ENCODE measurements at places on chromosomes 5 and 9.

- DNase-seq, result no peak
Observed at GRCh38 chr9:109496218-109496617, 1.9 kb downstream of the PTPN3 start.

DNA sequence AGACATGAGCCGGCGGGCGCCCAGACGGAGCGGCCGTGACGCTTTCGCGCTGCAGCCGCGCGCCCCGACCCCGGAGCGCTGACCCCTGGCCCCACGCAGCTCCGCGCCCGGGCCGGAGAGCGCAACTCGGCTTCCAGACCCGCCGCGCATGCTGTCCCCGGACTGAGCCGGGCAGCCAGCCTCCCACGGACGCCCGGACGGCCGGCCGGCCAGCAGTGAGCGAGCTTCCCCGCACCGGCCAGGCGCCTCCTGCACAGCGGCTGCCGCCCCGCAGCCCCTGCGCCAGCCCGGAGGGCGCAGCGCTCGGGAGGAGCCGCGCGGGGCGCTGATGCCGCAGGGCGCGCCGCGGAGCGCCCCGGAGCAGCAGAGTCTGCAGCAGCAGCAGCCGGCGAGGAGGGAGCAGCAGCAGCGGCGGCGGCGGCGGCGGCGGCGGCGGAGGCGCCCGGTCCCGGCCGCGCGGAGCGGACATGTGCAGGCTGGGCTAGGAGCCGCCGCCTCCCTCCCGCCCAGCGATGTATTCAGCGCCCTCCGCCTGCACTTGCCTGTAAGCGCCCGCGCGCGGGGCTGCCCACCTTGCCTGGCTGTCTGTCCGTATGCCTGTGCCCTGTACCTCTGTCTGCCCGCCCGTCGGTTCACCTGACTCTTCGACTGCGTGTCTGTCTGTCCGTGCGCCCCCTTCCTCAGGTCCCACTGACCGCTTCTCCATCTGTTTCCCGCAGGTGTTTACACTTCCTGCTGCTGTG is 412 bp downstream of the FGF18 start:
- DNase-seq, result peak; percentile 57

- no peak for DNase-seq
Observed at GRCh38 chr5:68277431-68277830, 61.9 kb downstream of the PIK3R1 start.

DNA sequence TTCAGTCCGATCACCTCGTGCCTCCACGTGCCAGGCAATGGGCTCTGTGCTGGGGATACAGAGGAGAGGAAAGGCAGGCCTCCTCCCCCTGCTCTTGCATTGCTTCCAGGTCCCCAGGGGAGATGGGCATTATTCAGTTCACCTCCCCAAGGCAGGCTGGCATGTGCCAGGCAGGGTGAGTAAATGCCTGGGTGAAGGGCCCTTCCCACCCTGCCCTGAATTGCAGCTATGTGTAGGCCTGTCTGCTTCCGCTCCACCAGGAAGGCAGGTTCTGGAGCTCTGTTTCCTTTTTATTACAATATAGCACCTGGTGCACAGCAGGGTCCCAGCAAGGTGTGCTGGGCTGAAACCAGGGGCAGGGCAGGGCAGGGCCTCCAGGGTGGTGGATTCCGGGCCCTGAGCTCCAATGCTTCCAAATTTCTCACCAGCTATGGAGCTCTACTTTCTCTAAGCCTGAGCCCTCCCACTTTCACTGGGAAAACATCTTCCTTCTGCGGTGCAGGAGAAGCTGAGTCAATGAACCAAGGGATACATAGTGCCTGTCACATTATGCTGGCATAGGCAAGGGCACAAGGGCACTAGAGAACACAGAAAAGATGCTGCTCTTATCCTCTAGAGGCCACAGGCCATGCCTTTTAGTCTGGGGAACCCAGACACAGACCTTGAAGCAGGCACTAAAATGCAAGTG is 42.0 kb downstream of the SHB start:
- DNase-seq, result no peak

DNA sequence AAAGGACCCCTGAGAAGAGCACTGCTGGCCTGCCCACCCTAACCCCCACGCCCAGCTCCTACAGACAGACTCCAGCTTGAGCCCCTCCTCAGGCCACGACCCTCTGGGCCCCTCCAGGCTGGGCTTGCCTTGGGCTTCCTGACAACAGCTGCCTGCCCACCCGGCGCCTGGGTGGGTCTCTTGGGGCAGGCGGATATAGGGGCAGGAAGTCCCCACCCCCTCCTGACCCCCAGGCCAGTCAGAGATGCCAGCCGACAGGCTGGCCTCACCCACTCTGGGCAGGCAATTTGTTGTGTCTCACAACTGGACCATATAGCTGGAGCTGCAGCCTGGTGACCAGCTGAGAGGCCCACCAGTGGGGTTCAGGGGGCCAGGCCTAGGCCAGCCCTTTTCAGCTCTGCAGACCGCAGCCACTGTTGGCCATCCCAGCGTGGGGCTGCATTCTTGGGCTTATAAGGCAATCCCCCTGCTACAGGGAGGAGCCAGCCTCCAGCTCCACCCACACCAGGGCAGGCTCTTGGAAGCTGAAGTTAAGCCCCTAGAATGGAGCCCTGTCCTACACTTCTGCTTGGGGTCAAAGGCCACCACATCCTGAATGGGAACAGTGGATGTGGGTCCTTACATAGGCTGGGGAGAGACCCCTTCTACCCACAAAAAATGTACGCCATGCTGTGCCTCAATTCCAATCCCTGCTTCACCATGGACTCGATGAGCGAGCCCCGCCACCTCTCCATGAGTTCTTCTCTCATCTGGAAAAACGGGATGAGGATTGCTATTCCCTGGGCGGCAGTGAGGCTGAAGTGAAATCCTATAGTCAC is 2.0 kb downstream of the PDLIM7 start:
- DNase-seq, result peak; percentile 86

DNA sequence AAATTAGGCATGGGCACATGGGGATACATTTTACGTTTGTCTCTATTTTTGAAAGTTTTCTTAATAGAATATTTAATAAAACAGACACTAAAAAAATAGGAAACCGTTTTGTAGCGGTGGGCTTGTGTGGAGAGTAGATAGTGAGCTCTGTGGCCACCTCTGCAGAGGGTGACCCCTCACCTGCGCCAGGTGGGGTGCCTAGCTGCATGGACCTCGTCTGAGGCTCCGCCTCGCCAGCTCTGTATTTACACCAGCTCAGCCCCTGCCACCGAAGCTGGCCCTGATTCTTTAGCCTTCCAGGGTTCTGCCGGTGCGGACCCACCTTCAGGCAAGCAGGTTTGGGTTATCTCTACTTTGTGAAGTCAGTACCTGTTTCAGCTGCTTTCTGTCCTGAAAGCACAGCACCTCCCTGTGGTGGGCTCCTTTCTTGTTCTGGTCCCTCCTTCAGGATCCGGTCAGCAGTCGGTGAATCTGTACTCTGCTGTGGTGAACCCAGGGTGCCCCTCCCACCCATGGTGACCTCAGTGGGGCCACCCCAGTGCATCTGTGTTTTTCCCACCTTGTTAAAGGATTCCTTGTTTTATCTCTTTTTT is 105.2 kb upstream of the CACNA1B start:
- DNase-seq, result no peak

GRCh38 chr9:29928072-29928471 is 2354.8 kb upstream of the C9orf72 start:
- DNase-seq, result no peak

GRCh38 chr5:88889189-88890069 is 6.4 kb upstream of the MEF2C start:
- DNase-seq, result peak; percentile 72

DNA sequence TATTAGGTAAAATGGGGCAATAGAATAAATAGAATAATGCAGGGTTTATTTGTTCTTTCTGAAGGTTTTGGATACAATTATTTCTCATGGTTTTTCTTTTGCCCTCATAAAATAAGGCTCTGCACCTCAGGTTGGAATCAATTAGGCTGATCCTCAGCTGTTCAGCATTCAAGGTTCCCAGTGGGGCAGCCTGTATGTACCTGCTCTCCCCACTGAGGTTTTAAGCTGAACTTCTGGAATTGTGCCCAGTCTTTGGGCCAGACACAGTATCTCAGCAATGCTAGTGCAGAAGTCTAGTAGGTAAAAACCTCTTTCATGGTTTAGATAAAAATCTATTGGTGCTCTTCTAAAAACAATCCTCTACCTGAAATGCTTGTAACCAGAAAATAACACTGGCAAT is 98.0 kb downstream of the EDIL3 start:
- DNase-seq, result no peak

- DNase-seq, result no peak
Observed at GRCh38 chr5:56099346-56099745, 104.6 kb upstream of the IL6ST start.

GRCh38 chr5:39157701-39158100 is 61.7 kb downstream of the FYB1 start:
- DNase-seq, result no peak

DNA sequence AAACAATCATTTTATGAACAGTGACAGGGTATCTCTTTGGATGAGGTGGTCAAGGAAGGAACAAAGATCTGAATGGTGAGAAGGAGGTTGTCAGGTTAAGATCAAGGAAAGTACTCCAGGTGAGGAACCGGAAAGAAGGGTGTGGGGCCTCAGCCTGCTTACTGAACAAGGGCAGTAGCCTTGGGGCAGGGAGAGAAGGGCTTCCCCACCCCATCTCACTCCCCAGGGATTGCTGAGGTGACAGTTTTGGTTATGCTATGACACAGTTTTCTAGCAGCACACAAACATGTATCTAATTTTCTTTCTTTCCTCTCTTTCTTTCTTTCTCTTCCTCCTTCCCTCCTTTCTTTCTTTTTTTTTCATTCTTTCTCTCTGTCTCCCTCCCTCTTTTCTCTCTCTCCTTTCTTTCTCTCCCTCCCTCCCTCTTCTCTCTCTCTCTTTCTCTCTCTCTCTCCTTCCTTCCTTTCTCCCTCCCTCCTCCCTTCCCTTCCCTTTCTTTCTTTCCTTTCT is 4.1 kb upstream of the HDHD3 start:
- no peak for DNase-seq

- DNase-seq, result no peak
Observed at GRCh38 chr5:159854916-159855315, 61.4 kb upstream of the ADRA1B start.

- no peak for DNase-seq
Observed at GRCh38 chr5:93926831-93927620, 185.6 kb upstream of the POU5F2 start.

DNA sequence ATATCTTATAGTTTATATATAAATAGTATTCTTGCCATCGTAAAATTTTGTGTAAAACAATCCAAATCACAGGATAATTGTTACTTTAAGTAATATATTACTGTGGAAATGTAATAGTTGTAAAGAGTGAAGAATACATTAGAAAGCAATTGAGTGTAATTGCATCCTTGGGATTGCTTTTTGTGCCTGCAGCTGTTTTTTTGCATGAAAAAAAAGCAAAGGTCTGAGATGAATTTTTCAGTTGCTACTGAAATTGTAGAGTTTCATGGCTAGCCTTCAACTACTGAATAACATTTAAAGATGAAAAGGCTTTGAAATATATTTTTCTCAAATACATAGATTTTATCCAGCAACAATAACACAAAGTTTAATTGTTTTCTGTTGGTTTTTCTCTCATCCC is 232.0 kb upstream of the FAM174A start:
- no peak for DNase-seq

- no peak for DNase-seq
Observed at GRCh38 chr9:74333384-74334032, 163.6 kb upstream of the RORB start.

GRCh38 chr5:151028717-151029116 is 8.3 kb downstream of the GPX3 start:
- no peak for DNase-seq

- no peak for DNase-seq
Observed at GRCh38 chr5:174834081-174834480, 109.7 kb downstream of the MSX2 start.

DNA sequence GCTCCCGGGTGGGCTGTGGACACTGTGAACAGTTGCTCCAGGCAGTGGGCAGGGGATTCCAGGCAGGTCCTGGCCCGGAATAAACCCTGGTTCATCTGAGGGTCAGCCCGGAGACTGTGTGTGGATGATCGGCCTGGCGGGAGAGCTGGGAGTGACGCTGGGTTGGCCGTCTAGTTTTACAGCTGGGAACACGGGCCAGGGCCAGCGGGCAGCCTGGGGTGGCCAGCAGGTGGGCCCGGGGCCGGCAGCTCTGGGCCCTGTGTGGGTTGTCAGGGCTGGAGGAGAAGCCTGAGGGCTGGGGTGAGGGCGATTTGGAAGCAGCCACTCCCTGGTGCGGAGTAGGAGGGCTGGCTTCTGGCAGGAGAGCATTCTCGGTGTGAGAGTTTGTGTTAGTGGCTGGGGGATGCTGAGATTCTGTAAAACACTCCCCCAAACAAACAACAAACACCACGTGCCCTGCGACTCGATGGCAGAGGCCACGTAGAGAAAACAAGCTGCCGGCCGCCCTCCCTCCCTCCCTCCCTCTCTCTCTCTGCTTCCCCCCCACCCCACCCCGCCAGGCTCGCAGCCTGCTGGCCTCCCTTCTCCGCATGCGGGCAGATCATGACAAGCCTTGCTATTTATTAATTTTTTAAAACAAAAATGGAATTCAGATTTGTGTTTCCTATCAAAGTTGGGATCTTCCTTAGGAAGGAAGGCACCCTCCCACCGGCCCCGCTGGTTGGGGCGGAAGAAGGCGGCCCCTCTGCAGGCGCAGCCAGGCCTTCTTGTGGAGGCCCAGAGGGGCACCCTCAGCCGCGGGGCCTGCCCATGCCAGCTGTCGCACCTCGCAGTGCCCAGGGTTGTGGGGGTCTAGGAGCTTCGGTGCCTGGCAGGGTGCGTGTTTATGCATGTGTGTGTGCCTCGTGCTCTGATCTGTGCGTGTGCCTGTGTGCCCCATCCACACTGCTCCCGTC is 49.5 kb downstream of the RXRA start:
- DNase-seq, result peak; percentile 79

- no peak for DNase-seq
Observed at GRCh38 chr5:151156507-151157420, 815 bp downstream of the ANXA6 start.

DNA sequence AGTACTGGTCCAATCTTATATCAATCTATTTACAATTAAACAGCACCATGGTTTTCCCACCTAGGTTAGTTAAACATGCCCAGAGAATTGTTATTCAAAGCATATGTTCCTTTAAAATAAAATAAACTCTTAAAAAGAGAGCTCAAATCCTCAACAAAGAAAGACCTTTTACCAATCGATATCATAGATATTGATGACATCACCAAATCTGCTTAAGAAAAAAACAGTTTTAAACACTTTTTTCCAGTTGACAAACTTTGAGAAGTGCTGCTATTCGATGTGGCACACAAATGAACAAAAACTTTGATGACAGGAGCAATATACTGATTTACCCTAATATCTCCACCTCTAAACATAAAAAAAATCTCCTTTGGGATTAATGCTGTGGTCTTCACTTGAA is 15.7 kb downstream of the EFCAB9 start:
- DNase-seq, result no peak

DNA sequence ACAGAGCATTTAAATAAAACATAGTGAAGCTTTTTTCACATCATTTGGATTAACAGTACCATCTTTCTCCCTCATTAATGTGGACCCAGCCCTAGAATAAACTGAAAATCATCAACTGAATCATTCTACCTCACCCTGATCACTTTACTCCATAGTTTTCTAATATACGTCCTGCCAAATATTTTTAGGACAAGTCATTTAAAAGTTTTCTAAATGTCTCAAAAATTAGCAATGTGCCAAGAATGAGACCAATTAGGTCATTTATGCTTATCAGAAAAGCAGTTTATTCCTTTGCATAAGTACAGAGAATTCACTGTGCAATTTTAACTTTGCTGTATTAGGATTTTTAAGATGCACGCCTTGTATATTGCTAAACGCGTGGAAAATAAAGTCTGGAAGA is 284.4 kb downstream of the PIK3R1 start:
- DNase-seq, result no peak
